Activated CD8-positive, alpha-beta memory T cell treated with anti-CD3 and anti-CD28 coated beads, Interleukin-2, amount 50 U/mL, for 4 hours (primary cell): ENCODE measurements at places on chromosomes 11 and 22.

DNA sequence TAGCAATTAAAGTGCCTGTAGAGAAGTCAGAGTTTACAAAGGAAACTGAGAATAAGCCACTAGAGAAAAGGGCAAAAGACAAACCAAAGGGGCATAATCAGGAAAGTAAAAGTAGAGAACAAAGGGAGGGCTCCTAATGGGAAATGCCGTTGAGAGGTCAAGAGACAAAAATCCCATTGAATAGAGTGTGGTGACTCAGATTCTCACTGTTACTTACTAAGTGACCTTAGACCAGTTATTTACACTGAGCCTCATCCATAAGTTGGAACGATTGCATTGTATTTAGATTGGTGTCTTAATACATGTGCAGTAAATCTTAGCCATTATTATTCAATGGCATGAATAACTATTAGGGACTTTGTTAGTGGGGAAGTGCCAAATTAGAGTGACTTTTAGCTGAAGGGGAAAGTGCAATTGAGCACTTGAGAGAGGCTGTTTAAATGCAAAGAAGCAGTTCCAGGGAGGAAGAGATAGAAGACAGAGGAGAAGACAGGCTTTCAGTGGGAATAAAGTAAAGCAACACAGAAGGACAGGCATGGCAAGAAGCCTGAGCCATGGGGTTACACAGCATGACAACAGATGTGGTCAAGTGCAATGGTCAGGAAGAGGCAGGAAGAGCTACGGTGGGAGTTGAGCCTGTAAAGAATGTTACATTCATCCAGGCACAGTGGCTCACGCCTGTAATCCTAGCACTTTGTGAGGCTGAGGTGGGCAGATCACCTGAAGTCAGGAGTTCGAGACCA, 82.6 kb downstream of the UBASH3B start:
- DNase-seq, result no peak

GRCh38 chr11:67498544-67498972, 6.6 kb downstream of the PITPNM1 start:
- no peak for DNase-seq

DNA sequence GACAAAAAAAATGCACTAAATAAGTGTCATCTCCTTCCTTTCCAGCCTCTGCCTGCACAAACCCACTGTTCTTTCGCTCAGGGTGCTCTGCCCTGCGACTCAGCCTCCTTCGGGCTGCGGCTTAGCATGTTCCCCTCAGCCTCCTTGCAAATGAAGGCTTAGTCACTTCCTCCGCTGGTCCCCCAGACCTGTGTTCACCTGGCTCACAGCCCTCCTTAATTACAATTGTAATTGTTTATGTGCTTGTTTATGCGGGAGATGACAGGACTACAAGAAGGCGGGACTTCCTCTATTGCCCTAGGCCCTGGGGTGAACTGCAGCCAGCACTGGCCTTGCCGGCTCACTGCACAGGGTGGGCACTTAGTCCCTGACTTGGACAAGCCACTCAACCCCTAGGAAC, 303.6 kb downstream of the KIRREL3 start:
- DNase-seq, result no peak

DNA sequence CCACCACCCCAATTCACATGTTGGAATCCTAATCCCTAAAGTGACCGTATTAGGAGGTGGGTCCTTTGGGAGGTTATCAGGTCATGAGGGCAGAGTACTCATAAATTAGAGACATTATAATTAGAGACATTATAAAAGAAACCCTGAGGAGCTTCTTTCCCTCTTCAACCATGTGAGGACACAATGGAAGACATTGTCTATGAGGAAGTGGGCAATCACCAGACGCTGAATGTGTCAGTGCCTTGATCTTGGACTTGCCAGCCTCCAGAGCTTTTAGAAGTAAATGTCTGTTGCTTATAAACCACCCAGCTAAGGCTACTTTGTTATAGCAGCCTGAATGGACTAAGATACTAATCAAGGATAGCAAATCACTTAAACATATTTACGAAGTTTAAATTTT, 14.8 kb downstream of the GAB2 start:
- DNase-seq, result no peak

DNA sequence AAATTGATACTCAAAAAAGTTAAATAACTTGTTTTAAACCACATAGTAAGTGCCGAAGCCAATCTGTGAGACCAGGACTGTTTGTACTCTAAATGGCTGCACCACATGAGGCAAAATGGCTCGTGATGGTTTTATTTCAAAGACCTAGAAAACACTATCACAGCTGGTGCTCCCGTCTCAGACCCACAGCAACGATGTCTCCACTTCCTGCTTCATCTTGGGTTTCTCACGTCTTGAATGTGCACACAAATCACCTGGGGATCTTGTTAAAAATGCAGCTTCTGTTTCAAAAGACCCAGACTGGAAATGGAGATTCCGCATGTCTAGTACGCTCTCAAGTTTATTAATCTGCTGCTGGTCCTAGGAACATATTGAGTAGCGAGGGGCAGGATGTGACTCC, 1.2 kb downstream of the CD3E start:
- peak; percentile 41 for DNase-seq

DNA sequence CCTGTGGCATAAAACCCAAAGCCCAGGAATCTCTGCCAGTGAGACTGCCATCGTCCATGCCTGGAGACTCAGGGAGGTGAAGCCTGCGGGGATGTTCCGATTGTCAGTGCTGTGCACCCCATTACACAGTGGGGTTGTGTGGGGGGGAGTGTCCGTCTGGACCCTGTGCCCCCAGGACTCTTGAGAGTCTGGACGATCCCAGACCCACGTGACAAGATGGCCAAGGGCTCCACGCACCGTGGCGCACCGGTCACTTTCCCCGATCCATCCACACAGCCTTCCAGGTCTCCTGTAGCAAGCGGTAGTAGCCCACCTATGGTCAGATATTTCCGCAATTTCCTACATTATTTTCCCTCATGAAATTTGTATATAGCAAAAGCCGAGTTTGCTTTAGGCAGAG, 20.9 kb upstream of the NRGN start:
- no peak for DNase-seq

DNA sequence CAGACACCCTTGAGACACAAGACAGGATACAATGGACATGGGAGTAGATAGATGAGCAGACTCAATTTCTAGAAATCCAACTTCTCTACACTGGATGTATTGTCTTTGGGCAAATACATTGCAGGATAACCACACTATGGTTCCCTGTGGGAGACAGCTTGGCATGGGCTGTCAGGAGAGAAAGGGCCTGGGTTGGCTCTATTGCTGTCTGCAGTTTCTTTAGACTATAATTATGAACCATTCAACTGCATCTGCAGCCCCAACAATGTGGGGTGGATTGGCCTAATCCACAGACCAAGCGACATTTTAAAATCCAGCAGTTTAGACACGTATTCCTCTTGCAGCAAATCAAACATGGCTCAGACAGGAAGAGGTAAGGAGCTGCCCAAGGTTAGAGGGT, 60.3 kb downstream of the ETS1 start:
- DNase-seq, result no peak

DNA sequence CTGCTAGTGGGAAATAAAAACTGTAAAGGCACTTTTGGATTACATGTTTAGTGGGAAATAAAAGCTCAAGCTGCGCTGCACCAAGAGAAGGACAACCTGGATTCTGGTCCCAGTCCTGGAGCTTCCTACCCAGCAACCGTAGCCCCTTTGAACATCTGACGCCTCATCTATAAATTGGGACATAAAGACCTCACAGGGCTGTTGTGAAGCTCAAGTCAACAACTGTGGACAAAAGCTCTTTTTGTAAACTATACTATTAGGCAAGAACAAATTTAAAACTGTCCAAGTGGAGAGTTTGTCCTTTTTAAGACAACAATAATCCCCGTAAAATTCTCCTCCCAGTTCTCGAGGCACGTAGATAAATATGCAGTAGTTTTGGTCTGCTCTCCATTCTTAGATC, 17.6 kb upstream of the PCF11 start:
- no peak for DNase-seq

DNA sequence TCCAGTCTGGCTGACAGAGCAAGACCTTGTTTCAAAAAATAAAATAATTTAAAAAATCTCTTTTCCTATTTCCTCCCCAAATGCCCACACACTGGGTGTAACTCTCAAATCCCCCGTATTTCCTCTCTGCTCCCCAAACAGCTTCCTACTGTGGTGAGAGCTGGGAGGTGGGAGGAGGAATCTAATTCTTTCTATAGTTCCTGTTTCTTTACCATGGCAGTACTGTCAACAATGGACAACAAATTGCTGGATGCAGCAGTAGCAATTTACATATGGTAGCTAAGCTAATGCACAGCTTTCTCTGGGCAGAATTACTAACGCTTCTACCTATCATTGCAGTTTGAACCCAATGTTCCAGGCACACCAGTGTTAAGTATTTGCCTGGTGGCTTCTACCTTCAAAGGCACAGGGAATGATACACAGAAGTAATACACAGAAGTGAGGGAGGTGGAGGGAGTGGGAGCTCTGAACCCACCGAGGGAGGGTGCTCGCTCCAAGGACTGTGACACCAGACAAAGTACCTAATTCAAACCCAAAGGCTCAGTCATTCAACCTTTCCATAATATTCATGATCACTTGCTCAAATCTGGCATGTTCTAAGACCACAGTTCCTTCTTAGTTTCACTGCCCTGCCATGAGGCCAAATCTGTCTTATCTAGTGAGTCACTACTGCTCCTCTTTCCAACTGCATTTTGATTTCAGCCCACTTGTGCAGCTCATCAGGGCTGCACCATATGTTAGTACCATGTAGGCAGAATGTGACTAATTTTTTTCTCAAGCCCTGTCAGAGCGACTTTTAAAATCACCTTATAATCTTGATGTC, 37.9 kb downstream of the CELF1 start:
- DNase-seq, result no peak

GRCh38 chr11:117851852-117852251, 24.6 kb downstream of the FXYD6 start:
- DNase-seq, result no peak

DNA sequence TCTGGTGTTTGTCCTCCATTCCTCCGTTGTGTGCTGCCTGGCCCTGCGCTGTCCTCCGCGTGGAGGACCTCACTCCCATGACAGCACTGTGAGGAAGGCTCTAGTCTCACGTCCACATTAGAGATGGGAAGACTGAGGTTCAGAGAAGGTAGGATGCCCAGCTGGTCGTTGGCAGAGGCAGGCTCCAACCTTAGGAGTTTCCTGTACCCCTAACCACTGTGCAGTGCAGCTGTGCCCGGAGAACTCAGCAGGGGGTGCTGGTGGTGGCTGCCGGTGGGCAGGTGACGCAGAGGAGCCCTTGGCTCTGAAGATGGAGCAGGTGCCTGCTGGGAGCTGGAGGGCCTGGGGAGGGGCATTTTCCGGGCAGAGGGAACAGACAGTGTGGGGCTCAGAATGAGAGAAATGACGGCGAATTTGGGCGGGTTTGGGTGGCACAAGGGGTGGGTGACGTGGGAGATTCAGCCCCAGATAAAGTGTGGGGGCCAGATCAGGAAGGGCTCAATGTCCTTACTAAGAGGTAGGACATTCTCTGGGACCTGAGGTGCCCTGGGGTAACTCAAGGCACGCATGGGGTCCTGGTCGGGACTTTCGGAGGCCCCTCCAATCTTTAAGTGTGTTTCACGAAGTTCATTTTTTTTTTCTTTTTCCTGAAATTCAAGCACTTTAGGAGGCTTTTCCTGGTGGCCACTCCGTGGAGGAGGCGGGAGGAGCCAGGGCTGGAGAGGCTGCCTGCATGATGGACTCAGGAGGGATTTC, 535.0 kb downstream of the TBC1D22A start:
- DNase-seq, result no peak

DNA sequence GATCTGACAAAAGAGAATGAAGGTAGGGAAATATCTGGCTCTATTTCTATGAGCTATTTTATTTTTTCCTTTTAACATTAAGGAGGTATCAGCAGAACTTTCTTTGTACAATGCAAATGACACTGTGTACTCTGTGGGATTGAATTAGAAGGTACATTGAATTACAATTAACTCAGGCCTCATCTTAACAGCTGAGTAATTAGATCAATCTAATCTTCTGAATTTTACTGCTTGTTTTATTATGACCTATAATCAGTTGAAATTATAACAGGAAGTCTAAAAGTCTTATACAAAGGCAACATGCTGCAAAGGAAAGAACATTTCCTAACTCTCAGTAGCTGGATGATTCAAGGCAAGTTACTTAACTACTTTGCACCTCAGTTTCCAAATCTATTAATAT, 69.8 kb downstream of the RELT start:
- no peak for DNase-seq

DNA sequence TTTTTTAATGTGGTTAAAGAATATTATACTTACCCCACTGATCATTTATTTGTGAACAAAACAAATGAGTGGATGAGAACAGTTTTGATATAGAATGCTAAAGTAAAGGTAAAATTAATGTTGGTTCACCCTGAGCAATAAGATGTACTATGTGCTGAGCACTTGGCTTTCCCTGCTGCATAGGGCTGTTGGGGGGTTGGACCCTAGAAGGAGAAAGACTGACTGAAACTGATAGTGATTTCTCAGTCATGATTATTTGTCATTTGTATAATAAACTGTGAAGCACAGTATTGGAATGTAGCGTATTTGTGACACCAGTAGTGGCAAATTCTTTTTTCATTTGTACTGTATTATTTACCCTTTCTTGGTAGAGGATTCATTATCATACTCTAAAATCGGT, 63.3 kb downstream of the PRMT3 start:
- no peak for DNase-seq

GRCh38 chr11:102287964-102288724, 29.1 kb upstream of the BIRC3 start:
- DNase-seq, result no peak

DNA sequence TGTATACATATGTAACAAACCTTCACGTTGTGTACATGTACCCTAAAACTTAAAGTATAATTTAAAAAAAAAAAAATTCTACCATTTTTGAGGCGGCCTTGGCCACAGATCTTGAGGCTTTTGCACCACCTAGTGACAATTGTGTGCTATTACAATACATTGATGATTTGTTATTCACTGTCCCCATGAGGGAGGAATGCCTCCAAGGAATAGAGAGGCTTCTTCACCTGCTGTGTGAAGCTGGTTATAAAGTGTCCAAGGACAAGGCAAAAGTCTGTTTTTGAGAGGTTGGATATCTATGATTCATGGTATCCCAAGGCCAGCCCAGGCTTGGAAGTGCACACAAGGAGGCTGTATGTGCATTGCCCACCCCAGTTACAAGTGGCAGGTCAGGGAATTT, 30.7 kb downstream of the SLC22A25 start:
- no peak for DNase-seq

- no peak for DNase-seq
These were observed 48.2 kb downstream of the HIRA start for GRCh38 chr22:19383292-19383691.

GRCh38 chr11:29279716-29280115, 737.1 kb downstream of the KCNA4 start:
- no peak for DNase-seq

- no peak for DNase-seq
These were observed 165.3 kb downstream of the TTC28 start for GRCh38 chr22:28514321-28514821.

DNA sequence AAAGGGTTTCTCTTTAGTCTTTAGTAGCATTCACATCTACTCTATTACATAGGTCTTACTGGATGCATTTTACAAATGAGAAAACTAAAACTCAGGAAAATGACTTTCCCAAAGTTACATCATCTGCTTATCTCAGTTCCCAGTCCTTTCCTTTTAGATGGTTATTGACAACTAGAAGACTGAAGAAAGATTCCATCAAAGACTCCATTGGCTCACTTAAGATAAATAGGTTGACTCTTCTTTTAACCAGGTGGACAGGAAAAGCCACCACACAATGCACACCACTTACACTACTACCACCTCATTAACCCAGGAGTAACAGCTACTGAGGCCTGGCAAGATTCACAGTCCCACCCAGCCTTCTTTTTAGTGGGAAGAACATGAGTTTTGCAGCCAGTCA, 123.6 kb downstream of the TRIM44 start:
- DNase-seq, result no peak
